CD4-positive, alpha-beta T cell treated with Interleukin-12 subunit alpha and Interleukin-12 subunit beta, for 1 hour (primary cell): ENCODE measurements at places on chromosomes 6 and 20.

GRCh38 chr6:24662236-24662635 is 4.5 kb downstream of the TDP2 start:
- DNase-seq, result no peak

- no peak for DNase-seq
Measured at GRCh38 chr20:5172167-5172601, 45.4 kb downstream of the CDS2 start.

DNA sequence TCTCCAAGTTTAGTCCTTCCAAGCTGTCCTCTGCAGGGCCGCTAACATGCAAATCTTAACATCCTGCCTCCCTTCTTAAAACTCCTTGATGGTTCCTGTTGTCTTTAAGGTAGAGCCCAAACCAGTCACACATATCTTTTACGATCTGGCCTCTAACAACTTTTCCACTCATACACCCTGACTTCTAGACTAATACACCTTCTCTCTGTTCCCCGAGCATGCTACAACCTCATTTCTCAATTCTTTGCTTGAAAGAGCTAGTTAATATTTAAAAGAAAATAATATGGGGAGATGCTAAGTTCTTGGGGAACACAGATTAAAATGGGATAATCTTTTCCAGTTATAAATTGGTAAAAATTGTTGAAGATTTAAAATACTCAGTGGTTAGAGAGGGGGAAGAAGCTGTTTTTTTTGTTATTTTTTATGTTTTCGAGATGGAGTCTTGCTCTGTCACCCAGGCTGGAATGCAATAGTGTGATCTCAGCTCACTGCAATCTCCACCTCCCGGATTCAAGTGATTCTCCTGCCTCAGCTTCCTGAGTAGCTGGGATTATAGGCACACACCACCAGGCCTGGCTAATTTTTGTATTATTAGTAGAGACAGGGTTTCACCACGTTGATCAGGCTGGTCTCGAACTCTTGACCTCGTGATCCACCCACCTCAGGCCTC is 250.7 kb downstream of the MAFB start:
- DNase-seq, result no peak

DNA sequence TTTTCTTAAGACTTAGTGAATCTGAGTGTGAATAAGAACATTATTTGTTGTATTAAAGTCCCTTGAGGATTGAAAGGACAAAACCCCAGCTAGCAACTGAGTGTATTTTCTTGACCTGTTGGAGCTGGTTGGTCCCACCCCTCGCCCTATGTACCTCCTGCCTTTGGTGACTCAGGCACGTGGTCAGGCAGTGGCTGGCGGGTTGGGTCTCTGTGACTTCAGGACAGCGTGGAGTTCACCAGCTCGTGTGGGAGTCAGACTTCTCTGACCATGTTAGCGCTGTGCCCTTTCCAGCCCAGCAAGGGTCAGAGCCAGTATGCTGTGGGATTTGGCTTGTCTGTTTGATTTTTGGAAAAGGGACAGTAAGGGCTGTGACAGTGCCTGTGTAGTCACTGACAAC is 93.7 kb downstream of the SSR1 start:
- DNase-seq, result no peak

- DNase-seq, result peak; percentile 52
Measured at GRCh38 chr6:14734416-14735340, 511.2 kb upstream of the JARID2 start.

GRCh38 chr6:139588734-139589593 is 214.5 kb upstream of the CITED2 start:
- no peak for DNase-seq

DNA sequence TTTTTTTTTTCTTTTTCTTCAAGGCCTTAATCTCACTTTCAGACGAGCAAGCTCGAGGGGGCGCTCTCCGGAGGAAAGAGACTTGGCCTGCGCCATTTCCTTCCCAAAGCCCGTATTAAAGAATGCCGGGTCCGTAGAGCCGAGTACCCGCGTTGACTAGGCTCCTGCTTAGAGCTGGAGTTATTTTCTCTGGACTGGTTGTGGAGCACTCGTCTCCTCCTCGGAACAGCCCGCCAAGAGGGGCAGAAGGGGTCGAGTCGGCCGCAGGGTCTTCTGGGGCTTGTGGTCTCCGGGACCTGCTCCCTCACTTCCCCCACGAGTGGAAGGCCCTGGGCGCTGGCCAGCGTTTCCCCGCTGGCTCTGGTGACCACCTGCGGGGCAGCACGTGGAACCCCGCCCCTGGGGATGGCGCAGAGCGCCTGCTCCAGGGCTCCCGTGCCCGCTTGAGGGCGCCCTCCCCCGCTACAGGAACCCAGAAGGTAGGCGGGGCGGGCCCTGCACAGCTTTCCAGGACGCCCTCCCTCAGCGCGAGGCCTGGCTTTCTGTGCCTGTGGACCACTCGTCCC is 2.7 kb upstream of the MEI4 start:
- peak; percentile 20 for DNase-seq

DNA sequence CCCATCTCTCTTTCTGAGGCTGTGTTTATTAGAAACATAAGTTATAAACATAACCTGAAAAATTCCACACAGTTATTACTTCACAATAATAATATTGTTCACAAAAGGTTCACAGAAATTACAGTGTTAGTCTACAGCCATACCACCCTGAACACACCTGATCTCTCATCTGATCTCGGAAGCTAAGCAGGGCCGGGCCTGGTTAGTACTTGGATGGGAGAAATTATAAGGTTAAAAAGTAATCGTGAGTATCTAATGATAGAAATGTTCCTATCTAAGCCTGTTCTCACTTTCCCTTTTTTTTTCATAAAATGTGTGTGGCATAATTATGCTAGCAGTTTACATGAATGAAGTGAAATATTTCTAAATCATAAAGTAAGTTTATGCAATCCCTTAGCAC is 647.8 kb downstream of the TBC1D32 start:
- no peak for DNase-seq

- DNase-seq, result no peak
Measured at GRCh38 chr6:73476723-73477122, 15.2 kb downstream of the MTO1 start.

DNA sequence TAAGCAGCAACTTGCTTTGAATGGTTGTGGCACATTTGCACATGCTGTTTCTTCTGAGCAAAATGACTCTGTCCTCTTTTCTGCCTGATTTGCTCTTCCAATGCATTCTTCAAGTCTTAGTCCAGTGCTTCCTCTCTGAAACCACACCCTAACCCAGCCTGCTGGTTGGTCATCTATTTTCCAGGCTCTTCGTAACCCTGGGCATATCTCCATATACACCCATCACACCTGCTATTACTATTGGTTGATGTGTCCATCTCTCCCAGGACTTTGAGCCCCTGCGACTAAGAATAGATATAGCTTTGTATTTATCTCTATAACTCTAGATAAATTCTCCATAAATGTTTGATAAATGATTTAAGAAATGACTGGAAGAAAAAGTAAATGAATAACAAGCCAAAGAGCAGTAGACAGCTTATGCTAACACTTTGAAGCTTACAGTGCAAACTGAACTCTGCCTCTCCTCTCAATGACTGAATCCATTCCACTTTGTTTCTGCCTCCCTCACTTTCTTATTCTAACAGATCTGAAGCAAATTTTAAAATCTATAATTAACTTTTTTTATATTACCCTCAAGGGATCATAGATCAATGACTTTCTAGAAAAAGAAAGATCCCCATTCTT is 59.7 kb upstream of the NT5E start:
- DNase-seq, result no peak

- DNase-seq, result peak; percentile 78
Measured at GRCh38 chr6:32154514-32155161, 697 bp downstream of the PPT2 start.

GRCh38 chr6:11428895-11429294 is 108.7 kb upstream of the TMEM170B start:
- no peak for DNase-seq

GRCh38 chr20:33896509-33896908 is 85.4 kb downstream of the CHMP4B start:
- no peak for DNase-seq

GRCh38 chr6:107304421-107305025 is 154.8 kb downstream of the PDSS2 start:
- no peak for DNase-seq

DNA sequence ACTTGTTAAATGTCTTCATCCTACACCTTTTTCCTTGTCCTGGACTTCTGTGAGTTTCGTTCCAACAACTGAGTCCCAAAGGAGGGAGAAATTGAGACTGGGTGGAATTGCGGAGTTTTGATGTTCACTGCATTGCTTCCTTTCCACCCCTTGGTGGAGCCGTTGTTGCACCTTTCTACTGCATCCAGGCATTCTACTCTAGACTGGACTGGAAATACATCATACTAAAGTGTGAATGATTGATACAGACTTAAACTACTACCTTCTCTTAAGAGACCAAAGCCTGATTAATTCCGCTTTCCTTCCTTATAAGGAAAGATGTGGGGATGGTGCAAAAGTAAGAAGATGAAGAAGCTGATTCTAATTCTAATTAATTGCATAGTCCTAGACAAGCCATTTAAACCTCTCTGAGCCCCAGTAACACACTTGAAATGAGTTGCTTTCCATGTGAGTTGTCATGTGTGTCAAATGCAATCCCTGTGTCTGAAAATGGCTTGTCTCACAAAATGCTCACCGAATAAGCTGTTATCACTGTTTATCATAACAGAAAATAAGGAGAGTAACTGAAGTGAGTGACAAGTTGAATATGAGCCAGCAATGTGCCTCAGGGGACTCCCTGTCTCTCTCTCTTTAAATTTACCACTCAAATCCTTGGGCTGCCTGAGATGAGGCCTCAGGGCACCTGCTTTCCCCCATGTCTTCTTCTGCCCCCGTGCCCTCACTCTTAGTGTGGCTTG is 338.3 kb upstream of the CHD6 start:
- no peak for DNase-seq

DNA sequence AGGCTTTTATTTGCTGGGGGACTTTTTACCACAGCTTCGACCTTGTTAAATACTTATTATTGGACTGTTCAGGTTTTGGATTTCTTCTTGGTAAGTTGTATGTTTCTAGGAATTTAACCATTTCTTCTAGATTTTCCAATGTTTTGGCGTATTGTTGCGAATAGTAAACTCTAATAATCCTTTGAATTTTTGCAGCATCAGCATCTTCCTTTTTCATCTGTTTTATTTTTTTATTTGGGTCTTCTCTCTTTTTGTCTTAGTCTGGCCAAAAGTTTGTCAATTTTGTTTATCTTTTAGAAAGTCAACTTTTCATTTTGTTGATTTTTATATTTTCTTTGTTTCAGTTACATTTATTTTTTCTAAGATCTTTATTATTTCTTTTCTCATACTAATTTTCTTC is 1272.0 kb downstream of the HACE1 start:
- DNase-seq, result no peak

GRCh38 chr6:34393191-34393965 is 909 bp upstream of the NUDT3 start:
- DNase-seq, result no peak

DNA sequence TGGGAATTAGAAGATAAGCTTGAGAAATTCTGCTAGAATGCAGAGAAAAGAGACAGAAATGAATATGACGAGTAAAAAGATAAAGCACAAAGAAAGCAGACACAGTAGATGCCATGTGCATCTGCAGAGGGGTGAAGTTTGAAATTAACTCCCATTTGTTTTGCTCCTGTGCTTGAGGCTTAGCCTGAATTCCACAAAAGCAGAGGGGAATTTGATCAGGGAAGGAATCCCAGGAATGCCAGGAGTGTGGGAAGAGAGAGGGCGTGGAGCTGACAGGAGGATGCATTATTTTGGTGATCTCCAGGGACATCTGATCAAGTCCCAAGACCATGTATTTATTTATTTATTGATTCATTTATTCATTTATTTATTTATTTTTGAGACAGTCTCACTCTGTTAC is 55.6 kb downstream of the SLC22A1 start:
- no peak for DNase-seq

DNA sequence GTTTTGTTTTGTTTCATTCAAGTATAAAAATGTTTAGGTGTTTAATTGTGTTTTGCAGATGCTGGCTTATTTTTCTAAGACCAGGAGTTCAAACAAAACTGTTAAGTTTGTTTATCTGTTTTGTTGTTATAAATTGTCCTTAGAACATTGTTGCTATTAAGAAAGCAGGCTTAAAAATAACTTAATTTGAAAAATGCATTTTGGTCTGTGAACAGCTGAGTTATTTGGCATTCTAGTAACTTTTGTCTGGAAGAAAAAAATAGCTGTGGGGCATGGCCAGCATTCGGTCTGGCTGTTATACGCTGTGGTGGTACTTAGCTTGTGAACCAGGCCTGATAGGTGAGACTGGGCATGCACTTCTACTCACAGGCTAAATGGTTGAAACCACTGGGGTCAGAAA is 37.8 kb downstream of the SLX4IP start:
- DNase-seq, result no peak

DNA sequence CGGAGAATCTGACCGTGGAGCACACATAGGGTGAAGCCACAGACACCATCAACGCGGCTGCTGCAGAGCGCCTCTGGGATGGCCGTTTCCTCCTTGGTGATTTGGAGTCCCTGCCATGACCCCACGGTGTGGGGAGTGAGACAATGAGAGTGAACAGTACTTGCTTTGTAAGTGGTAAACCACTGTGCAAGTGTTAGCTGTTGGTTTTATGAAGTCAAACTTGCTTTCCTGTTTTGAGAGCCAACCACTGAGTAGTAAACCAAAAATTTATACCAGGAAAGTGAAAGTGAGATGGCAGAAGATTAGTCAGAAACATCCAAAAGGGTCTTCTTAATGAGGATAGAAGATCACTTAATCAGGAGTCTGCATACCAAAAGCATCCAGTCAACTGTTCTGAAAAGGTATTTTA is 160.7 kb downstream of the FOXC1 start:
- peak; percentile 16 for DNase-seq

GRCh38 chr6:21586740-21587178 is 6.8 kb upstream of the SOX4 start:
- no peak for DNase-seq

DNA sequence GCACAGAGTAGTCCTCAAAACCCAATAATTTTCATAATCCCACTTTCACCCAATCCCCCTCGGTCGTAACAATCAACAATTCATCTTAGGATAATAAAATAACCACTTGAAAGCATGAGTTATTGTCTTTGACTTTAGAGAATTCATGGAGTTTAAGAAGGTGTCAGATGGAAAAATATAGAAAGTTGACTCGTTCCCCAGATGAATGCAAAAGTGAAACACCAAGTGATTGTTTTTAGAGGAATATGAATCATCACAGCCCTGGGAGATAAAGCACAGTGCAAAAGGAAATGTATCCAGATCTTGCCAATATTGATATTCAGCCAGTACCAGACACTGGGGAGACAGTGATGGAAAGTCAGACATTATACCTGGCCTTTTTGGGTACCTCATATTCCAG is 860.5 kb downstream of the DHX35 start:
- DNase-seq, result no peak

GRCh38 chr6:128131036-128131435 is 230.2 kb upstream of the THEMIS start:
- DNase-seq, result no peak

DNA sequence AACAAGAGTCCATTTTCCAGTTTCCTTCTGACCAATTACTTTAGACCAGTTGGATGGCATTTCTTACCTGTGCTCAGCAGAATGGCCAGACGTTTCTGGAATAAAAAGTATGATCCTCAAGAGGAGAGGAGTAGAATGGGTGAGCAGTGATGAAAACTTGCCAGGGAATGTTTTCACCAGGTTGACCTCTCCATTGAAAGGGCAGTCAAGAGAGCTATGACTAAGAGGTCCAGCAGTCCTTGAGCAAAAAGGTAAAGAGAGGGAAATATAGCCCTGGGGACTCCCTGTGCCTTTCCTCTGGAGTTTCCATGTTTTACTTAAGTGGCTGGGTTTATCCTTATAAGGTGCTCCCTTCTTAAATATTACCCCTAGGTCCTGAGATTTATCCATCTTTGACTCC is 210.9 kb downstream of the TBX18 start:
- DNase-seq, result no peak
